ENCODE measurements at places on chromosomes 11 and 22.
A peak's percentile ranks its signal among the peaks of the same experiment; 100 is the strongest.

GRCh38 chr11:70032943-70033710, 45.0 kb upstream of the ANO1 start:
- no peak for DNase-seq

GRCh38 chr22:23716811-23717801, 26.3 kb downstream of the RGL4 start:
- DNase-seq, result peak; percentile 68

GRCh38 chr11:12111549-12112520, 1.4 kb downstream of the MICAL2 start:
- no peak for DNase-seq

GRCh38 chr22:22786301-22787115, 101.1 kb upstream of the IGLL5 start:
- no peak for DNase-seq

DNA sequence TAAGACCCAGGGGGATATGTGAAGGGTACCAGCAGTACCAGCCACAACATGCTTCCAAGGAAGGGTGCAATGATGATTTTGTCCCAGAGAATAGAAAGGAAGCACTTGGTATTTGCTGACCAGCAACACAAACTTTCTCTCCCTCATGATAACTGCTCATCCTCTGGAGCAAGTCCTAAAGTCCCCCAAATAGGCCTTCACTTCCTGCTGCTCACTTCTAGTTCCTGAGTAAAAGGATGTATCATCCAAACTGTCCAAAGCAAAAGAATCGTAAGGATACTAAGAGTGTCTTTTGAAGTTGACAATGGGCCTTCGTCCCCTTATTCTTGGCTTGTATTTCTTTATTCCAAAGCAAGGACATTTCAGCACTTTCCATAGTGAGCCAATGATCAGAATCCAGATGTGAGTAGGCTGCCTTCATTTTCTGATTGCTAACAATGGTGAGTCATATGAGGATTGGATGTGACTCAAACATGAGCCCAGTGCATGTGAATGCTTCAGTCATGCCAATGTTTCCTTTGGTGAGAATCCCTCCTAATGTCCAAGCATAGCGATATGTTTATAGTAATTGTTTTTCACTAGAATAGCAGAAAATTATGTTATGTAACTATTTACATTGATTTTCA, 243.4 kb upstream of the POU2AF2 start:
- no peak for DNase-seq

- DNase-seq, result no peak
Measured at GRCh38 chr11:90701716-90702115, 478.9 kb upstream of the CHORDC1 start.

DNA sequence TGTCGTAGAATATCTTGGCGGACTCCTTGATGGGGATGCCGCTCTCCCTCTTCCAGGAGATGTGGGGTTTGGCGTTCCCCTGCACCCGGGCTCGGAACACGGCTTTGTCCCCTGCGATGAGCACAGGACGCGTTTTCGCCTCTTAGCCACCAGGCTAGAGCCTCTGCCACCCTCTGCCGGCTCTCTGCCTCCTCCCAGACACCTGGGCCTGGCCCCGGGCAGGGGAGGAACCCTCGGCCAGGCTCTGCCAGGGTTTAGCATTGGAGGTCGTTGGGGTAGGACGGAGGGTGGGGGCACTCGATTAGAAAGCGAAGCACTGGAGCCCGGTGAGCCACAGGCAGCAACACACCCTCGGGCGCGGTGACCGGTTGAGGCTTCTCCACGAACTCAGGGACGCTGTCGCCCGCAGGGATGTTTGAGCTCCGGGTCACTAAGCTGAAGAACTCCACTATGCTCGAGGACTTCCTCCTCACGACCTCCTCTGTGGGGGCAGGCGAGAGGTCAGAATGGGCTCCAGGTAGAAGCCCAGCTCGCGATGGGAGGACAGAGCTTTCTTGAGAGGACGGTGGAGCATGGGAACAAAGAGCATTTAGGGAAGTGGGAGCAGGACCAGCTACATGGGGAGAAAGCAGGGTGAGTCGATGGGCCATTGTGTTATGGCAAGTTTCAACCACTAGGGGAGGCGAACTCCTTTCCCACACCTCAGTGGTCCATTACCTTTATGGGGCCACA, 4.3 kb downstream of the IGSF22 start:
- DNase-seq, result peak; percentile 44

GRCh38 chr22:49738566-49738965, 89.1 kb downstream of the BRD1 start:
- no peak for DNase-seq

DNA sequence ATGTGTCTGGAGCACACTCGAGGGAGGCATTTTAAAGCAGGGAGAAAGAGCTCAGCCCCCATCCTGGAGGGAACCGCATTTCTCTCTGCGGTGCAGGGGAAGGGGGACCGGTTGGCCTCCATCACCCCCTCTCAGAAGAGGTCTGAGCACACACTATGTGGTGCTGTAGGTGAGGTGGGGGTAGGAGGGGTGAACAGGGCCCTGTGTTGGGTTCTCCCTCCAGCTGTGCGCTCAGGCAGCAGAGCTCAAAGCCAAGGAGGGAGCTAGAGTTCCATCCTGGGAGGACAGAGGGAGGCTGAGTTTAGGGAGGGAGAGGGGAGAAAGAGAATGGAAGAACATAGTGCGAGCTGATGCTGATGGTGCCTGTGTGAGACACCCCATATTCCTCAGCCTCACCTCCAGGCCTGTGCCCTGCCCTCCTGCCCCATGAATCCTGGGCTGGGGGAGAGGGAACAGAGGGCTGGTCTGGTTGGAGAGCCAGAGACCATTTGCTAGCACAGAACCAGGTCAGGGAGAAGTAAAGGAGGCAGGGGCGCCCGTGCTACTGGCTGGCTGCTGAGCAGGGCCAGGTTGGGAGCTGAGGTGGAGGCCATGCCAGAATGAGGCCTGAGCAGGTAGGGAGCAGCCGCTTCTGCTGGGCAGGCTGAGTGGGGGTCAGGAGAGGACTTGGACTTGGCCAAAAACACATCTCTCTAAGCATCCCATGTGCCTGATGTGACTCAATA, 43.7 kb downstream of the ALX4 start:
- no peak for DNase-seq

DNA sequence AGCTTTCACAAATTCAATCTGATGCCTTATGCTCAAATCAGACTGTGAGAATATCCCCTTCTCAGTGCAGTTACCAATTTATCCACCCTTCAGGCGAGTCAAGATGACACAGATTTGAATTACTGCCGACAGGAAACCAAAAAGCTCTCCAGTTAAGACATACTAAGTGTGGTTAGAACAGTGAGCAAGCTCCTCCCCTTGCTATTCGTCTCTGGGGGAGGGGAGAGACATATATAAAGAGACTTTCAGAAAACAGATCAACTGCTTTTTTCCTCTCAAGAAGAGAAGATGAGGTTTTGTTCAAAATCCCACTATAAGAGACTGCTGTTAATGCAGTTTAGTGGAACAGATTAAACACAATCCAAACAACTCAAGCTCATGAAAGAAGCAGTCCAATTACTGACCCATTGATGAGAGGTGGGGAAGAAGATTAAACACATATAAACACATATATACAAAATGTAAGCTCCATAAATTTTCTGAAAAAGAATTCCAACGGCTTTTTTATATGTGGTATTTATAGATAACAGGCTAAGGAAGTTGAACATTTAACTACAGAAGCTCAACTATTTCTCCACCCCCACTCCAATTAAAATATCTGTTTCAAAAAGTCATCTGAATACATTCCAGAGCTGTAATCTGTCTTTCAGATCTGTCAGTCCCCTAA, 102.7 kb downstream of the MRTFA start:
- DNase-seq, result peak; percentile 89

- DNase-seq, result no peak
Measured at GRCh38 chr11:1770061-1770460, 6.3 kb upstream of the CTSD start.

DNA sequence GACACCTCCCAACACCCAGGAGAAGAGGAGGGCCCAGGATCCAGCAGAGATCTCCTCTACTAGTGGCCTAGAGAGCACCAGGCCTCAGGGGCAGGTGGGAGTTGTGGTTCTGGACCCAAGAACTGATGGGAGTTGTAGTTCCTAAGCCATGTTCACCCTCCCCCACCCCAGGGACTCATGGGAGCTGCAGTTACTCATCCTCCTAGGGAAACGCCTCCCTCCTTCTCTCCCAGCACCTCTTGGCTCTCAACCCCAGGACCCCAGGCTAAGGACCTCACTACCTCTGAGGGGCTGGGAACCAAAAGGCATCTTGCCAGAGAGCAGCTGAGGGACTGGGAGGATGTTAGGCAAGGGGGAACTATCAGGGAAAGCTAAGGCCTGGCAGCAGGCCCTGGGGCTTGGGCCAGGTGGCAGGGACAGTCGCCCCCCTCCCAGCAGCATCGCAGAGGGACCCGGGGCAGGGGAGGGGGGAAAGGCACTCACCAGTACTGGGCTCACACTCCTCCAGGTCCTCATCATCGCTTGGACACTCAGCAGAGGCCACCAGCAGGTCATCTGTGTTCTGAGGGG, 28.9 kb downstream of the SLC22A12 start:
- no peak for DNase-seq

GRCh38 chr22:20392983-20393704, 807 bp upstream of the ZNF74 start:
- DNase-seq, result no peak

- DNase-seq, result no peak
Measured at GRCh38 chr11:125244166-125244565, 79.6 kb downstream of the PKNOX2 start.
